ENCODE measurements at places on chromosomes 2 and 18.

DNA sequence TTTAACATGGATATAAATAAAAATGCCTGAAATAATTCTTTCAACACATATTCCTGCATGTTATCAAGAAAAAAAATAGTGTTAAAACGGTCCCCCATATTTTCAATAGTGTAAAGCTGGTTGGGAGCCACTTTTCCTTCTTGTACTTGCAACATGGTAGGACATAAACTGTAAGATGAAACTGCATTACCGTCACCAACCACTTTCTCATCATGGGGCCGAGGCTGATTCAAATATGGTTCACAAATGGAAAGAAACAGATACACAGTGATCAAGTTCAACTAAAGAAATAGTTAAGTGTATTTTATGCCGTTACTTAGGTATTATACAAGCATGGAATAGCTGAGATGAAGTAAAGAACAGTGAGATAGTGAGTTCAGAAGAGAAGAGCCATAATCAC lies 360.7 kb downstream of the ZEB2 start:
- H3K27ac ChIP-seq, result no peak overlapping the region
- H3K36me3 ChIP-seq, result no peaks in the 10 kb centered on the region
- DNase-seq, result no peak
- H3K4me1 ChIP-seq, result no peaks in the 10 kb centered on the region
- H3K27me3 ChIP-seq, result no peaks in the 10 kb centered on the region

DNA sequence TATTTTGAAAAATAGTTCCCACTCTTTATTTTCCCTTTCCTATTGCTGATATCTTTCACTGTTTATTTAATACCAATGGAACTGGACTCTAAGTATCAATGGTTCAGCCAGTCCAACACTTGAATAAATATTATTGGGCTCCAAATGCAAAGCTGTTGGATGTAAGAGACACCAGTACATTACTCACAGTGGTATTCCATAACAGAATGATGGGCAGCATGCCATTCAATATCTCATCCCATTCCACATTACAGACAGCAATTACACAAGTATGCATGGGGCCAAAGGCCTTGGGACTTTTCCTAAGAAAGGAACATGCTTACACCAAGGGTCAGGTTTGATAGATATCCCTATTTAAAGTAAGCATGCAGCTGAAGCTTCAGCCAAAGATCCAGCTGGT lies 231.9 kb downstream of the RND3 start:
- no peaks in the 10 kb centered on the region for H3K4me1 ChIP-seq
- no peaks in the 10 kb centered on the region for H3K27me3 ChIP-seq
- no peaks in the 10 kb centered on the region for H3K36me3 ChIP-seq
- H3K4me3 ChIP-seq, result no peak overlapping the region

GRCh38 chr2:11498543-11499034 lies 32.6 kb upstream of the E2F6 start:
- H3K4me3 ChIP-seq, result no peak overlapping the region
- no peak overlapping the region for H3K27ac ChIP-seq
- peaks cover 17% of the 10 kb centered on the region for H3K27me3 ChIP-seq
- DNase-seq, result no peak
- H3K36me3 ChIP-seq, result no peaks in the 10 kb centered on the region

DNA sequence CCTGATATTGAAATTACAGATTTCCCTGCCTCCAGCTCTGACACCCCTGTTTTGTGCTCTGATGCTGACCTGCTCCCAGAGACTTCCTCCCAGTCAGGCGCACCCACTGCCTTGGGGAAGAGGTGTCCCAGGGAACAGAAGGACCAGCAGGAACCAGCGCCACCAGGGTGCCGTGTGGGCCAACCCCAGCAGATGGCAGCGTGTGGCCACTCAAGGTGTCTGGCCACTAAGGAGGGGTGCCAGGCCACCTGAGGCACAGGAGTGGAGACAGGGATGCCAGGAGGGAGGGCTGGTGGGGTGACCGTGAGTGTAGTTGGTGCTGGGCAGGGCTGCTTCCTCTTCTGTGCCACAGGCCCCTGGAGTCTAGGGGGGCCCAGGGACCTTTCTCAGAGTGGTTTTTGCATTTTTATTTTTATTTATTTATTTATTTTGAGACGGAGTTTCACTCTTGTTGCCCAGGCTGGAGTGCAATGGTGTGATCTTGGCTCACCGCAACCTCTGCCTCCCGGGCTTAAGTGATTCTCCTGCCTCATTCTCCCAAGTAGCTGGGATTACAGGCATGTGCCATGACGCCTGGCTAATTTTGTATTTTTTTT lies 56.0 kb downstream of the TEX44 start:
- H3K4me3 ChIP-seq, result no peak overlapping the region
- H3K27me3 ChIP-seq, result peaks cover 2% of the 10 kb centered on the region
- no peaks in the 10 kb centered on the region for H3K36me3 ChIP-seq
- H3K4me1 ChIP-seq, result peaks cover 7% of the 10 kb centered on the region
- peak; percentile 60 for DNase-seq

- H3K4me3 ChIP-seq, result no peak overlapping the region
- H3K27ac ChIP-seq, result no peak overlapping the region
- peaks cover 4% of the 10 kb centered on the region for H3K4me1 ChIP-seq
Measured at GRCh38 chr2:69119104-69119894, 106.3 kb downstream of the ANTXR1 start.

- peaks cover 30% of the 10 kb centered on the region for H3K36me3 ChIP-seq
- H3K4me3 ChIP-seq, result no peak overlapping the region
- H3K4me1 ChIP-seq, result peaks cover 14% of the 10 kb centered on the region
- DNase-seq, result no peak
Measured at GRCh38 chr2:134421556-134422328, 167.9 kb downstream of the MGAT5 start.

GRCh38 chr18:65215865-65216466 lies 534.8 kb upstream of the CDH7 start:
- H3K4me1 ChIP-seq, result no peaks in the 10 kb centered on the region
- H3K27me3 ChIP-seq, result no peaks in the 10 kb centered on the region
- DNase-seq, result no peak

GRCh38 chr2:2586068-2586776 lies 255.1 kb upstream of the MYT1L start:
- no peaks in the 10 kb centered on the region for H3K27me3 ChIP-seq
- no peak overlapping the region for H3K4me3 ChIP-seq
- H3K4me1 ChIP-seq, result no peaks in the 10 kb centered on the region
- DNase-seq, result no peak
- H3K36me3 ChIP-seq, result no peaks in the 10 kb centered on the region
- no peak overlapping the region for H3K27ac ChIP-seq

Measured in activated CD4-positive, alpha-beta T cell treated with anti-CD3 and anti-CD28 coated beads, Interleukin-2, amount 10 ng/mL, durations not matched to agents 7 days and 5 days (primary cell).